ENCODE measurements at places on chromosomes 6 and 20. TPM values are rescaled to one million over a fixed set of nuclear protein-coding genes. Genes with fewer than 3 reads are reported as not detected.

The MAP7 gene
- total RNA-seq: 15.3 TPM

The CEP85L gene
- total RNA-seq: 6.3 TPM

The SYNDIG1 gene
- not detected for total RNA-seq

The PCK1 gene
- total RNA-seq: not detected

The PAK5 gene
- not detected for total RNA-seq

The SRSF12 gene
- 1.2 TPM for total RNA-seq

The TCF19 gene
- 16.9 TPM for total RNA-seq

The TCP11 gene
- total RNA-seq: 1.6 TPM

The FHL5 gene
- not detected for total RNA-seq

The MDC1 gene
- 6.7 TPM for total RNA-seq

The CYP39A1 gene
- total RNA-seq: 0.22 TPM

The SLA2 gene
- not detected for total RNA-seq

The TBXT gene
- not detected for total RNA-seq

The MPC1 gene
- 58.7 TPM for total RNA-seq

The DPPA5 gene
- not detected for total RNA-seq

The ECT2L gene
- 0.39 TPM for total RNA-seq

The TAAR2 gene
- total RNA-seq: not detected
